Breast epithelium (tissue), 4 donors: ENCODE measurements at places on chromosomes 4 and X.

GRCh38 chrX:155031657-155032056, 5.0 kb downstream of the FUNDC2 start:
- no peaks in the 10 kb centered on the region for H3K4me1 ChIP-seq
- no peak for DNase-seq
- no peaks in the 10 kb centered on the region for H3K27me3 ChIP-seq
- H3K27ac ChIP-seq = no peak overlapping the region

DNA sequence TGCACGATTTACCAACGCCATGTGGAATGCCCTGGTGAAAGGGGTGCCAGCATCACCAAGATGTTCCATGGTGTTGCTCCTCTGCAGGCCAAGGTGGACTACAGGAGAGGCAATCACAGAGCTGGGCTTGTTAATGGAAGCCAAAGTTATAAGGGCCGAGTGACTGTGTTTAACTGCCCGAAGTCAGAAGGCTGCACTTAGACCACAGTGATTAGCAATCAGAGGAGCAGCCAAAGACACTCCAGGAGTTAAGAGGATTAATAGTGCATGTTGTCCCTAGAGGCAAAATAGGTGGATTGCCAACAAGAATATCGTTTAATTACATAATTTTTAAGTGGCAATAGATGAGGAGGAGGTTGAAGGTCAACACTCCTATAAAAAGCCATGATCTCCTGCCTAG, 22.8 kb upstream of the SLC25A43 start:
- H3K4me3 ChIP-seq = no peak overlapping the region
- no peaks in the 10 kb centered on the region for H3K4me1 ChIP-seq
- DNase-seq = no peak
- H3K27ac ChIP-seq = no peak overlapping the region
- H3K27me3 ChIP-seq = no peaks in the 10 kb centered on the region
- H3K36me3 ChIP-seq = no peaks in the 10 kb centered on the region

- H3K27ac ChIP-seq = no peak overlapping the region
- H3K4me3 ChIP-seq = no peak overlapping the region
- no peaks in the 10 kb centered on the region for H3K36me3 ChIP-seq
Observed at GRCh38 chrX:10387011-10387410, 230.2 kb downstream of the CLCN4 start.

GRCh38 chrX:9329056-9329455, 135.8 kb upstream of the TBL1X start:
- H3K27ac ChIP-seq = no peak overlapping the region
- H3K36me3 ChIP-seq = no peaks in the 10 kb centered on the region
- H3K4me3 ChIP-seq = no peak overlapping the region

GRCh38 chrX:49186125-49187027, at the start of gene PRICKLE3:
TSS of gene PRICKLE3 (minus strand) at chrX:49186373. CDS start at chrX:49186297, 76 bp downstream.
- H3K36me3 ChIP-seq = no peaks in the 10 kb centered on the region
- peak within 1 kb of the TSS; percentile 78 for H3K27ac ChIP-seq
- no peaks in the 10 kb centered on the region for H3K4me1 ChIP-seq

DNA sequence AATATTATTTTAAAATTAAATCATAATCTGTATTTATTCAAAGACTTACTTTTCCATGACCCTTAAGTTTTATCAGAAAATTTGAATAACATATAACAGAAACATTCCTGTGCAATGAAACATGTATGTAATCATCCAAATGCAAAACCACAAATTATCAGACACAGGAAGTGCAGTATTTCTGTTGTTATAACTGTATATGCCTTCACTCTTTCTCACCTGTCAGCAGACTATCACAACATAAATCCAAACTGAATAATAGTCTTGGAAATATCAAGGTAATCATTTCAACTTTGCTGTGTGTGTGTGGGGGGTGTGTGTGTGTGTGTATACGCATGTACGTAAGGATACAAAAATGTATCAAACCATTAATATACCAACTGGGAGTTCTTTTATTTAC, 285.9 kb downstream of the SLC7A11 start:
- no peaks in the 10 kb centered on the region for H3K36me3 ChIP-seq
- no peak for DNase-seq
- peaks cover 3% of the 10 kb centered on the region for H3K4me1 ChIP-seq
- H3K27me3 ChIP-seq = no peaks in the 10 kb centered on the region
- no peak overlapping the region for H3K27ac ChIP-seq

GRCh38 chrX:72029483-72030411, 102.0 kb downstream of the RTL5 start:
- H3K36me3 ChIP-seq = no peaks in the 10 kb centered on the region
- DNase-seq = peak; percentile 17
- H3K4me3 ChIP-seq = no peak overlapping the region
- no peaks in the 10 kb centered on the region for H3K4me1 ChIP-seq
- peaks cover 59% of the 10 kb centered on the region for H3K27me3 ChIP-seq

- H3K27ac ChIP-seq = no peak overlapping the region
- H3K4me3 ChIP-seq = no peak overlapping the region
- DNase-seq = no peak
- H3K36me3 ChIP-seq = no peaks in the 10 kb centered on the region
- H3K4me1 ChIP-seq = no peaks in the 10 kb centered on the region
Observed at GRCh38 chr4:120658772-120659171, 263.8 kb downstream of the PRDM5 start.

DNA sequence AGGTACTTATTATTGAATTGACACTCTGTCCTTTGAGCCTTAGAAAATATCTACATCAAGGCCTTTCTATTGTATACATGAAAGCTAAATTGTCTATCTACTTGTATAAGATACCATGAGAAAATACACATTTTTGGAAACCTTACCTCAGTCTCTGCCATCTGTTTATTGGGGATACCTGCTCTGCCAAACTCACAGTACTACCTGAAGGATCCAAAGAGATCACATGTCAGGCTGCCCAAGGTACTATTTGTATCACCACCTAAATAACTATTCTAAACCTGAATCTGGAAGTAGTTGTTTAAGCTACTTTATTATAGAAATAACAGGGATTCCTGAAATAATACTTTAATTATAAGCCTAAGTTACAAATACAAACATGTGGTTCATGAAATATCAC, 126.2 kb downstream of the PALLD start:
- H3K4me1 ChIP-seq = no peaks in the 10 kb centered on the region
- DNase-seq = no peak
- H3K27me3 ChIP-seq = no peaks in the 10 kb centered on the region
- H3K27ac ChIP-seq = no peak overlapping the region

GRCh38 chrX:39843318-39843717, 254.4 kb downstream of the BCOR start:
- no peaks in the 10 kb centered on the region for H3K36me3 ChIP-seq
- no peak overlapping the region for H3K4me3 ChIP-seq
- no peak overlapping the region for H3K27ac ChIP-seq
- H3K27me3 ChIP-seq = no peaks in the 10 kb centered on the region

DNA sequence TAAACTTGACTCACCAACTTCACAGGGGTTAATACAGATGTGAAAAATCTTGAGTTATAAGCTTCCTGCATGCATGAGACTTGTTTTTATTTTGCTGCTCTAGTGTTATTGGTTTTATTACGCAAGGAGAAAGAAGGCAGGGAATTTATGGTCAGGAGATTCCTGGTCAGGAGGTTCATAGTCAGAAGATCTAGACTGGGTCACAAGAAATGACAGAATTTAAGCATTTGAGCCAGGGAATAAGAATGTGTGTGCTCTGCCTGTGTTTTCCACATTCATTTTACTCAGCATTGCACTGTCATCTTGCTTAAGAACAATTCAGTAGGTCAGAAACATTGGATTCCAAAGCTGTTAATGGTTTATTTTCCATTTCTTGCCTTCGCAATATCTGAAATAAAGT, 2522.1 kb downstream of the ARAP2 start:
- no peak for DNase-seq
- no peak overlapping the region for H3K27ac ChIP-seq
- H3K27me3 ChIP-seq = no peaks in the 10 kb centered on the region
- no peaks in the 10 kb centered on the region for H3K36me3 ChIP-seq
- H3K4me3 ChIP-seq = no peak overlapping the region

- H3K4me3 ChIP-seq = no peak overlapping the region
- no peaks in the 10 kb centered on the region for H3K27me3 ChIP-seq
- H3K27ac ChIP-seq = no peak overlapping the region
- DNase-seq = no peak
Observed at GRCh38 chrX:77962068-77962902, 7.2 kb downstream of the PGAM4 start.

DNA sequence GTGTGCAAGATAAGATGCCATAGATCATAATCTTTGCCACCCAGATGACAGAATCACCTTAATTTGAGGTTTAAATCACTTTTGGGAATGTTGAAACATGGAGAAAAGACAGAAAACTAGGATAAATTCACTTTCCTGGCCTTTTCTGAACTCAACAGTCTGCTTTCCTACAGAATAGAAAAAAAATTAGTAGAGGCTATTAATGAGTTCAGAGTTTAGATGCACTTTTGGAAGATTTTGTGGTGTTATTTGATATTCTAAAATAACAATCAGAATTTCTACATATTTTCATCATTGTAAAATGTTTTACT, 195.9 kb downstream of the CAMK2D start:
- H3K36me3 ChIP-seq = no peaks in the 10 kb centered on the region
- no peaks in the 10 kb centered on the region for H3K4me1 ChIP-seq
- no peak overlapping the region for H3K4me3 ChIP-seq
- no peak overlapping the region for H3K27ac ChIP-seq

- H3K27ac ChIP-seq = no peak overlapping the region
- H3K4me3 ChIP-seq = no peak overlapping the region
- no peak for DNase-seq
- peaks cover 50% of the 10 kb centered on the region for H3K27me3 ChIP-seq
- no peaks in the 10 kb centered on the region for H3K36me3 ChIP-seq
- no peaks in the 10 kb centered on the region for H3K4me1 ChIP-seq
Observed at GRCh38 chrX:39204945-39205344, 403.7 kb downstream of the MID1IP1 start.

- DNase-seq = no peak
- no peaks in the 10 kb centered on the region for H3K27me3 ChIP-seq
- H3K4me1 ChIP-seq = no peaks in the 10 kb centered on the region
- H3K27ac ChIP-seq = no peak overlapping the region
Observed at GRCh38 chrX:102859550-102859871, 77.6 kb upstream of the RAB40AL start.

- no peaks in the 10 kb centered on the region for H3K36me3 ChIP-seq
- DNase-seq = peak; percentile 93
- H3K4me1 ChIP-seq = no peaks in the 10 kb centered on the region
- peak overlapping the region; percentile 90 for H3K27ac ChIP-seq
Observed at GRCh38 chr4:185567381-185568376, 32.4 kb upstream of the PDLIM3 start.

DNA sequence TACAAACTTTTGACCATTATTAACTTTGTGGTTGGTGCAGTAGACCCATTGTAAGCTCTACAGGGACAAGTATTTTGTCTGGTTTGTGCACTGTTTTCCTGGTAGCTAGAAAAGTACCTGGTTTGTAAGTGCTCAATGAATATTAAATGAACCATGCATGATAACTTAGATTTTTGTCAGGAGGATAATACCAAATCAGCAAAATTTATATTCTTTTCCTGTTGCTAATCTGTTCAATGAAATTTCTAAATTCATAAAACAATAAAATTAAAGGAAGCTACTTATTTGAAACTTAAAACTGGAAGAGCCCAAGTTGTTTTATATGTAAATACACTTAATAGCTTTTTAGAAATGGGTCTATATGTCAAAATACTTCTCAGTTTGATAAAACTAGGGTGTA, 17.6 kb downstream of the HSPA4L start:
- no peaks in the 10 kb centered on the region for H3K4me1 ChIP-seq
- H3K36me3 ChIP-seq = no peaks in the 10 kb centered on the region
- H3K27ac ChIP-seq = no peak overlapping the region

GRCh38 chr4:88949605-88950004, 107.4 kb downstream of the FAM13A start:
- no peaks in the 10 kb centered on the region for H3K36me3 ChIP-seq
- no peak overlapping the region for H3K27ac ChIP-seq
- H3K4me1 ChIP-seq = no peaks in the 10 kb centered on the region
- no peak overlapping the region for H3K4me3 ChIP-seq

- H3K4me1 ChIP-seq = no peaks in the 10 kb centered on the region
- H3K4me3 ChIP-seq = no peak overlapping the region
- DNase-seq = no peak
- no peaks in the 10 kb centered on the region for H3K27me3 ChIP-seq
Observed at GRCh38 chr4:150139297-150139865, 61.1 kb downstream of the DCLK2 start.

DNA sequence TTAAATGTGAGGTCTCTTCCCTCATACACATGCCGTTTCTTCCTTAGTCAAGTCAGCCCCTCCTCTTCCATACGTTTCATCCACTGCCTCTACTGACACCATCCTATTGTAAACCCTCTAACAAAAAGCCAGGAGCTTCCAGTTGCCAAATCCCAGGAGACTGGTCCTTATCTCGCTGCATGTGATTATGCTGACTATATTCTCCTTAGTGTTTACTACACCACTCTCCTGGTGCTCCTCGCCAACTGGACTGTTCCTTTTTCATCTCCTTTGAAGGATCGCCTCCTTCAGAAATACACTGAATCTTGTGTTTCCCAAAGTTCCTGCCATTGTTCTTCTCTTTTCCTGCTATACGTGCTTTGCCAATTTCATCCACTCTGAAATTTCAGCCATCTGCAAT, 27.7 kb downstream of the MAML3 start:
- no peak for DNase-seq
- no peaks in the 10 kb centered on the region for H3K36me3 ChIP-seq
- no peak overlapping the region for H3K4me3 ChIP-seq

- no peaks in the 10 kb centered on the region for H3K36me3 ChIP-seq
- no peak for DNase-seq
Observed at GRCh38 chrX:12292996-12293765, 154.9 kb downstream of the FRMPD4 start.

GRCh38 chr4:87973283-87974169, 2.0 kb upstream of the SPP1 start:
- no peaks in the 10 kb centered on the region for H3K27me3 ChIP-seq
- H3K27ac ChIP-seq = peak overlapping the region; percentile 57
- peak; percentile 45 for DNase-seq
- no peaks in the 10 kb centered on the region for H3K4me1 ChIP-seq
- no peak overlapping the region for H3K4me3 ChIP-seq
- no peaks in the 10 kb centered on the region for H3K36me3 ChIP-seq

GRCh38 chrX:8284131-8284530, 113.1 kb upstream of the VCX2 start:
- H3K4me3 ChIP-seq = no peak overlapping the region
- H3K4me1 ChIP-seq = no peaks in the 10 kb centered on the region
- no peak overlapping the region for H3K27ac ChIP-seq
- no peak for DNase-seq

- DNase-seq = no peak
- H3K27me3 ChIP-seq = no peaks in the 10 kb centered on the region
- H3K27ac ChIP-seq = no peak overlapping the region
- no peak overlapping the region for H3K4me3 ChIP-seq
Observed at GRCh38 chr4:94995684-94996394, 238.1 kb downstream of the BMPR1B start.

DNA sequence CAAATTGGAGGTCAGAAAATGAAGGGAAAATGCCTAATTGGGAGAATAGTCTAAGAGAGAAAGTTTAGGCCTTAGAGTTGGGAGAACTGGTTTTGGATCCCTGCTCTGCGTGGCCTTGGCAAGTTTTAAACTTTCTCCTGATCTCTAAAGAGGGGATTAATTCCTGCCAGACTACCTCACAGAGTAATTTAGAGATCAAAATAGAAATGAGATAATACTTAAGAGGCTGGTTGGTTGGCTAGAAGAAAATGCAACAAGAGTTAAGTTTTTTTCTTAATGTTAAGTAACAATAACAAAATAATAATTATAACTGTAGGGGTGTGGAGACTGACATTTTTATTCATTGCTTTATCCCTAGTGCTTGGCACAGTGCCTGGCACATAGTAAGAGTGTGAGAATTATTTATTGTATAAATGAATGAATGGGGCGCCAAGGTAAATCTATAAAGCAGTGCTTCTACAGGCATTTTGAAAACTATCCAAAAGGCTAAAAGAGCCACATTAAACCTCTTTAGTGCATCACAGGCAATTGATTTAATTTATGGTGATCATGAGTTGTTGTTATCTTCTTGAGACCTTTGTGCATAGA, 160.5 kb downstream of the RASL11B start:
- H3K36me3 ChIP-seq = no peaks in the 10 kb centered on the region
- DNase-seq = no peak
- H3K27me3 ChIP-seq = no peaks in the 10 kb centered on the region
- no peaks in the 10 kb centered on the region for H3K4me1 ChIP-seq
